ENCODE measurements at places on chromosomes 13 and 19.

GRCh38 chr13:47100214-47100853, 203.5 kb upstream of the HTR2A start:
- no peak for DNase-seq

GRCh38 chr19:15129856-15130585, 22.8 kb downstream of the SYDE1 start:
- DNase-seq: no peak

- no peak for DNase-seq
Observed at GRCh38 chr13:77390391-77390790, 63.5 kb upstream of the MYCBP2 start.

DNA sequence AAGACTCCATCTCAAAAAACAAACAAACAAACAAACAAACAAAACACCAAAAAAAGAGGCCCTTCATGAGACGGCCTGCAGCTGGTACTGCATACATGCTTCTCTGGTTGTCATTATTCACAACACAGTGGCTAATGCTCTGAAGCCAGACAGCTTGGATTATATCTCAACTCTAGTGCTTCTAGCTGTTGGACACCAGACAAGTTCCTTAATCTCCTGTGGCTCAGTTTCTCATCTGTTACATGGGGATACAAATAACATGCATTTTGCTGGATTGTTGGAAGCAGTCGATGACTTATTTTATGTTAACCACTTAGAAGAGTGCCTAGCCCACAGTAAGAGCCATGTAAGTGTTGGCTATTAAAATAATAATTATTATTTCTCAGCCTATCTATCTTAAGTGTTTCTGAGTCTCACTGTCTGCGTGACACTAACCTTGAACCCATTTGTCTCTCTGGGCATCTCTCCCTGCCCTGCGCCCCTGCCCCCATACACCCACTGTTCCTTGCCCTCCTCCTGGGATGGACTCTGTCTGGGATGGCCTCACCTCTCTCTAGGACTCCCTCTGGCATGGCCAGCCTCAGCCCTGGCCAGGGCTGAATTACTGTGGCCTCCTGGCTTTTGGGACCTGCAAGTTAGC, 3.1 kb upstream of the JUNB start:
- no peak for DNase-seq

DNA sequence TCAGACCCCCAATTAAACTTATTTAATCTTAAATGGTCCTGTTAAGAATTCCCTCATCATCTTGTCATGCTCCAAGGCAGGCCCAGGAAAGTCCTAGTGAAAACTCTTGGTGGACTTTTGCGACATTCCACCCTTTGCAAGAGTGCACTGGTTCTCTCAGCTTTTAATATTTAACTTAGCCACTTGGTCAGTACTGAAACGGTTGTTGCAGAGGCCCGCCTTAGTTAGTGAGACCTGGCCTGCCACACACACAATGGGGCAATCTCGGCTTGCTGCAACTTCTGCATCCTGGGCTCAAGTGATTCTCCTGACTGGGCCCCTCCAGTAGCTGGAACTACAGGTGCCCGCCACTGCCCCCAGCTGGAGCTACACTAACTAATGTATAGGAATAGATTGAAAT, 1366.0 kb downstream of the UQCRFS1 start:
- no peak for DNase-seq

DNA sequence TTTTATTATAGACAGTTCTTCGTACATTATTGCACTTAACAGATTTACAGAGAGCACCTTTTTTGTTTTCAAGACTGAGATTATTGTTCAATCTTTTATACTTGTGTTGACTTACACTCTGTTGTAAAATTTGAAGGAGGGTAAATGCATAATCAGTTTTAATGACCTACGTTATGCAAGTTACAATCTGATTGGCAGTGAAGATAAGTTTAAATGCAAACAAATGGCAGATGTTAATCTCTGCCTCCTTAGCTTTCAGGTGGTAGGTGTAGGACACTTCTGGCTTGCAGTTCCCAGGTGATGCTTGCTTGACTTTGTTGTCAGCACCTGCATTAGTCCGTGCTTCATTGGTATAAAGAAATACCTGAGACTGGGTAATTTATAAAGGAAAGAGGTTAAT, 424.9 kb downstream of the FGF9 start:
- no peak for DNase-seq

DNA sequence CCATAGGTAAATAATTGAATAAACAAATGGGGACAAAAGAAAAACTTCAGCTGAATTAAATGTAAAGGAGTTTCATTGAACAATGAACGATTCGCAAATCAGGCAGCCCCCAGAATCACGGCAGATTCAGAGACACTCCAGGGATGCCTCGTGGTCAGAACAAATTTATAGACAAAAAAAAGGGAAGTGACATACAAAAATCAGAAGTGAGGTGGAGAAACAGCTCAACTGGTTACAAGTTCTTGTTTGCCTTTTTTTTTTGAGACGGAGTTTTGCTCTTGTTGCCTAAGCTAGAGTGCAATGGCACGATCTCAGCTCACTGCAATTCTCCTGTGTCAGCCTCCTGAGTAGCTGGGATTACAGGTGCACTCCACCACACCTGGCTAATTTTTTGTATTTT, 5.7 kb downstream of the ZNF566 start:
- DNase-seq: no peak

DNA sequence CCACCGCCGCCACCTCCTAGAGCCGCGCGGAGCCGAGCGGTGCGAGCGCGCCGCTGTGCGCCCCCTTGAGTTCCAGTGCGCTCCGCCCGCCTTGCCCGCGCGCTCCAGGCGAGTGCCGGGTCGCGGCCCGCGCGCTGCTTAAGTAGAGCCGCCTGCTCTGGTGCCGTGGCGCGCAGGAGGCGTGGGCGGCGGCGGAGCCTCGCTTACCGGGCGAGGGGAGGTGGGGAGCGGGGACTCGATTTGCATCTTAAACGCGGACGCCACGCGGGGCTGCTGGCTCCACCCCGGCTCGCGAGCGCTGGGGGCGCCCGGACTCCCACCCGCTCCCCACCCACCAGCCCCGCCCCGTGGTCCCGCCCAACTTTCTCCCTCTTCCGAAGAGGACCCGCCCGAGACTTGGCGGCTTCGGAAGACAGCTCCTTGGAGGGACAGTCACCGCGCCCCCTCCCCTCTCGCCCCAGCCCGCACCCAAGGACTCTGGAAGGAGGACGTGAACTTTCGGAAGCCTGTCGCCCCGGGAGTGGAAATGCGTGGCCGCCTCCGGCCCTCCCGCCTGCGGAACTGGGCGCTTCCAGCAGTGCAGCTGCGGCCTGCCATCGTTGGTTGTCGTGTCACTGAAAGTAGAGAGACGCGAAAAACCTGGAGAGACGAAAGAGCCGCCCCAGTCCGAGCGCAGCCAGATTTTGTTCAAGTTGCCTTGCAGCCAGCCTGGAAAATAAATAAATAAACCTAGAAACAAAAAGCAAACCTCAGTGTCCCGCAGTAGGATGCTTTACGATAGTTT, at the start of gene KCTD12:
TSS of gene KCTD12 (minus strand) at position 114 of the 784 bp plus-strand sequence. CDS start 257 bp downstream, outside the sequence.
- DNase-seq: peak; percentile 94

DNA sequence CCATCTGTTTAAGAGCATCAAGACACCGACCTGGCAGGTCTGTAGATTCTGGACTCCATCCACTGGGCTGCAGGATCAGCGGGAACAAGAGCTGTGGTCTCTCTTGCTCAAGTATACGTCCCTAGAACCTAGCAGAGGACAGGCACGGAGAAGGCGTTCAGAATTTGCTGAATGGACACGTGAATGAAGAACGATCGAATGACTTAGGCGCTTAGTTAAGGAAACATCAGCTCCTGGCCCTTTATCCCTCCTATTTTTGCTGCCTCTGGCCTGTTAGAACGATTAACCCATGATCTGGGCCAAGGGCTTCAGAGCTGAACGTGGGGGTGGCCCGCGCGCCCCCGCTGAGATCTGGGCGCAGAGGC, 953 bp downstream of the DZIP1 start:
- no peak for DNase-seq

GRCh38 chr13:40617801-40618356, 48.6 kb downstream of the FOXO1 start:
- DNase-seq: no peak

DNA sequence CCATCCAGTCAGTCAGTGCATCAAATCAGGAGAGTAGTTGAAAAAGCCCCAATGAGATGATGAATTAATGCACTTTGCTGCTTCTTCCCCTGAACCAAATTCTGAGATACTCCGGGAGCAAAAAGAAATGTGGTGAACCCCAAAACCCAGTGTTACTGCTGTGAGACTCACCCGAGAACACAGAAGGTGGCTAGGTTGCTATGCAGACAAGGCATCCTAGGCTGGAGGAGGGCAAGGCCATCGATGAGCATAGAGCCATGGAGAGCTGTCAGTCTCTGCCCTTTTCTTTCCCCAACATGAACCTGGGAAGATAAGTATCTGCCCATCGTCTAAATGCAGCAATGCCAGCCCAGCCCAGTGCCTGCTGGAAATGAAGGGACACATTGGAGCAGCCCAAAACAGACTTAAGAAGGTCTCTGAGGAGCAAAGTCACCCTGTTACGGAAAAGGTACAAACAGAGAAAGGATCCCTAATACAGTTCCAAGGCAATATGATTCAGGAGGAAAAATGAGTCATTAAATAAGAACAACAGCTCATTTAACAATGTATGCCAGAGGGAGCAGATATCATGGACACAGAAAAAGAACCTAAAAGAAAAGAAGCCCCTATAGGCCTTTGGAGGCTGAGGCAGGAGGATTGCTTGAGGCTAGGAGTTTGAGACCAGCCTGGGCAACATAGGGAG, 272.0 kb downstream of the FOXO1 start:
- no peak for DNase-seq

DNA sequence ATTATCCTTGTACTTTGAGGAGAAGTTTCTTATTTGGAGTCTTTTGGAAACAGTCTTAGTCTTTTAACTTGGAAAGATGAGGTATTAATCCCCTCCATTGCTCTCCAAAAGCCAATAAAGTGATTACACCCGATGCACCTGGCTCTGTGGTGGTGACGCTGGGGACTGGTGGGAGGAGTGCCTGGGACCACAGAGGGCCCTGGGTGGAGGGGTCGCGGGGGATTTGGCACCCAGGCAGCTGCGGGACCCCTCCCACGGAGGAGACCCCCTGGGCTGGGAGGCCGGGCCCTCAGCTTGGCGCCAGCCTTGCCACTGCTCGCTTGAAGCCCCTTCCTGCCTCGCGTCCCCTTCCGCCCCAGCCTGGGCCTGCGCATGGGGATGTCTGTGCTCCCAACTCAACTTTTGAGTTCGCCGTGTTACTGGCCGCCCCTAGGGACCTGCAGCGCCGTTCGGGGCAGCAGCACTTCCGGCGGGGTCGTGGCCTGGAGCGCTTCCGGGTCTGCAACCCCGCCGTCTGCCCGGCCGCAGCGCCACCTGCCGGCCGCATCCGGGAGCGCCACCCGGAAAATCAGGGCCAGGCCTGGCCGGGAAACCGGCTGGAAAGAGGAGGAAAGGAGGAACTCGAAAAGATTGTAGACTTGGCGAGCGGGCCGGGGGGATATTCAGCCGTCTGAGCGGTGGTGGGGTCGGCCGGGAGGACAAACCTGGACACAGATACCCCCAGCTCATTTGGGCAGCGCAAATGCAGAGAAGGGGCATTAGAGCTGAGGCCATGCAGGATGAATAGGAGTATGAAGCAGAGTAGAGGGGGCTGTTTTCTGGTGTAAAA, 8.4 kb downstream of the PEAK3 start:
- DNase-seq: peak; percentile 83
